ENCODE measurements at places on chromosomes 5 and 9.

GRCh38 chr9:123536455-123536868 lies 180.5 kb downstream of the CRB2 start:
- DNase-seq: no peak

DNA sequence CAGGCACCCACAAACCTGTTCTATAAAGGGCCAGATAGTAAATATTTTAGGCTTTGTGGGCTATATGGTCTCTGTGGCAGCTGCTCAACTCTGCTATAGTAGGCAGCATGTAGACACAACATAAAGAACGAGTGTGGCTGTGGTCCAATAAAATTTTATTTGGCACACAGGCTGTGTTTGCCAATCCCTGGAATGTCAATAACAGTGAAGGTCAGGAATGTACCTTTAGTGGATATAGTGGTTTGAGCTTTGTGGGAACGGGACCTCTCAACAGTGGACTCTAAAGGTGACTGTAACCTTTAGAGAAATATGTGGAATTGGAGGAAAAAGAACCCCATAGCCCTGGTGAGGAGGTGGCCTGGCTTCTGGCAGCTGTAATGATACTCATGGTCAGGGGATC lies 145.2 kb downstream of the MAST4 start:
- no peak for DNase-seq

DNA sequence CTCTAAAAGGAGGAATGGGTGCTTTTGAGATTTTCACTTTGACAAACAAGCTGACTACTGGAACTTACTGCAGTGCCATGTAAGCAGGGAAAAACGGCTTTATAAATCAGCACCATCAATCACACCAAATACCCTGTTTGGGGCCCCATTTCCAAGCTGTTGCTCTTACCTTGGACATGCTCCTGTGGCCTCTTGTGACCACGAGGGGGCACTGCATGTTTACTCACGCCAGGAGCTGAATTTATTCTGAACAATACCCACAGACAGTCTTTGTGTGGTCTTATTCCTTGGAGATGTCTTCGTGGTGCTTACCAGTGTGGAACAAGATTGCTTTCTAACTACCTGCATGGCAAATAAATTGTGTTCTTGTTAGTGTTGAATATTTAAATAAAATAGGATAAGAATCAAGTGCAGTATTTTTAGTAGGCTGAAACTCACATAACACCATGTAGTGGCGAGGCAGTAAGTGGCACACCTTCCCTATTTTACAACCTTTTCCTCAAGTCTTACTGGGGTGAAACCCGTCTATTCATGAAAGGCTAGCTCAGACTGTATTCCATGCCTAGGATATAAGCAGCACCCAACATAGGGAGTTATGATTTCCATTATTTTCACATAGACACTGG lies 155.5 kb upstream of the NMUR2 start:
- no peak for DNase-seq

GRCh38 chr5:73253047-73253660 lies 80.2 kb downstream of the TMEM174 start:
- DNase-seq: no peak

GRCh38 chr5:57211039-57211438 lies 37.2 kb downstream of the GPBP1 start:
- no peak for DNase-seq
